IgD-negative memory B cell (primary cell): ENCODE measurements at places on chromosomes 1 and 21. TPM values are rescaled to one million over a fixed set of nuclear protein-coding genes. Genes with fewer than 3 reads are reported as not detected.

Gene SH2D5
- polyA plus RNA-seq, result not detected

Gene S100A5
- 1.4 TPM for polyA plus RNA-seq

Gene FYB2
- polyA plus RNA-seq, result not detected

Gene SLC1A7
- polyA plus RNA-seq, result not detected

Gene LMOD1
- not detected for polyA plus RNA-seq

Gene OR2W3
- 0.91 TPM for polyA plus RNA-seq

Gene HSD3B2
- polyA plus RNA-seq, result not detected

Gene CELA2B
- not detected for polyA plus RNA-seq

Gene RAD54L
- 0.49 TPM for polyA plus RNA-seq

Gene RGS13
- polyA plus RNA-seq, result 0.33 TPM

Gene KIF26B
- 0.29 TPM for polyA plus RNA-seq

Gene ANKRD45
- not detected for polyA plus RNA-seq

Gene IFNLR1
- polyA plus RNA-seq, result 11.5 TPM

Gene TCHH
- polyA plus RNA-seq, result not detected

Gene TEDDM1
- polyA plus RNA-seq, result 0.08 TPM
